ENCODE measurements at places on chromosomes 12 and 14.

DNA sequence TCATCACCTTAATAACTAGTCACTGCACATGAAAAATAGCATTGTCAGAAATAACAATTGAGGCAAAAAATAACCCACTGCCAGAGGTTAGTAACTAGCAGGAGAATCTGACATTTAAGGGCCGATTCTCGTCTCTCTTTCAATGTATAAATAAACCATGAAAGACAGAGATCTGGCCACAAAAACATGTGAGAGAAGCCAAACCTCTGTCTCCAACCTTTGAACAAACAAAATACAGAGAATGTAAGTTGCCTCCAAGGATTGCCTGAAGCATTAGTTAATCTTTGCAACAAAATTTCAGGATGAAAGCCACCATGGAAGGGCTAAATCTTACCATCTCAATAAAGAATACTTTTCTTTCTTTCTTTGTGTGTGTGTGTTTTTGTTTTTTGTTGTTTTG lies 257.4 kb upstream of the TMTC1 start:
- no peak for DNase-seq

DNA sequence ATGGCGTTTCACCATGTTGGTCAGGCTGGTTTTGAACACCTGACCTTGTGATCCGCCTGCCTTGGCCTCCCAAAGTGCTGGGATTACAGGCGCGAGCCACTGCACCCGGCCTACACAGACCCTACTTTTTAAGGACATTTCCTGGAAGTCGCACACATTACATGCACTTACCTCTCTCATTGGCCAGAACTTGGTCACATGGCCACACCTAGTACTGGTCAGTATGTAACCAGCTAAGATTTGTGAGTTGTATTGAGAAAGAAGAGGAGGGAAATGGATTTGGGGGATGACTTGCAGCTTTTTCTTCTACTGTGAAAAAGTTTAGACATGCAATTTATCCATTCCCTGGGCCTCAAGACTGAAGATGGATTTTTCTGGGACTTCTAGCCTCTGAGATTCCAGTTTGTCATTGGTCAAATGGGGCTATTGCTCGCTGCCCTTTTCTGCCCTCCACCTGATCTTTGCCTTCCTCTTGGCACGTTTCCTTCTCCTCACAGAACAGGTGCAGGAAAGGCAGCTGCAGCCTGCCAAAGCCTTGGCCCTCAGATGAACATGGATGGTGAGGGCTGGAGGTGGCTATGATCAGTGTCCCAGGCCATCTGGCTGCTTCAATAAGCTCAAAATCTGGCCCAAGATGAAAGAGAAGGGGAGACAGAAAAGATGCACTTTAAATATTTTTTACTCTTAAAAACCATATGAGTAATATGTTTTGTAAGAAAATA lies 7.1 kb upstream of the ZDHHC22 start:
- DNase-seq = no peak

DNA sequence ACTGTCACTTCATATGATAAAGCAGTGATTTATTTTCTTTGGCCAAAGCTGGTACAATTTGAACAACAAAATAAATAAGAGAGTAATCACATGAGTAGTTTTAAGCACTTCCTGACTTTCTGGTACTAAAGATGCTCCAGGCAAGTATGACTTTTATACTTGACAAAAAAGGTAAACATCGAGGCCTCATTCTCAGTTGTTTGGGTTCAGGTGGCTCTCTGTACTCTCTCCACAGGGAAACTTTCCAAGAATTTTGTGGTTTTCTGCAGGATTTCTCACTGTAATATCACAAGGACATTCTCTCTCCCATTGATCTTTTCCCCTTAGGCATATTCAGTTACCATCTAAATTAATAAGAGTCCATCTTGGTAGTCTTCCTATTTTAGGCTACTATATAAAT lies 26.6 kb upstream of the KCNC2 start:
- no peak for DNase-seq

- DNase-seq = no peak
Observed at GRCh38 chr14:56005191-56006053, 112.8 kb upstream of the PELI2 start.

- no peak for DNase-seq
Observed at GRCh38 chr12:76173756-76174155, 89.3 kb upstream of the NAP1L1 start.

DNA sequence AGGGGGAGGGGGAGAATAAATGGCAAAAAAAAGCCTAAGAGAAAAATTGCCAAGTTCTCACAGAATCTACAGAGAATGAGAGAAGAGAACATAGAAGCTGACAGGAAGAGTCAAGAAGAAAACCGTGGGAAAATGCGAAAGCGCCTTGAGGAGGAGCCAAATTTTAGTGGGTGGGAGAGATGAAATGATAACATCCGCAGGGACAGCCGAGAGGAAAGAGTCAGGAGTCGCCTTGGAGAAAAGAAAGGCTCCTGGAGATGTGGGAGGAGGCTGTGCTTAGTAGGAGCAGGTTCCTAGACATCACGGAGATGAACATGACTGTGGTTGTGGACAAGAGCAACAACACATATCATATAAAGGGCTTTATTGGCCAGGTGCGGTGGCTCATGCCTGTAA lies 49.4 kb downstream of the PHLDA1 start:
- no peak for DNase-seq

DNA sequence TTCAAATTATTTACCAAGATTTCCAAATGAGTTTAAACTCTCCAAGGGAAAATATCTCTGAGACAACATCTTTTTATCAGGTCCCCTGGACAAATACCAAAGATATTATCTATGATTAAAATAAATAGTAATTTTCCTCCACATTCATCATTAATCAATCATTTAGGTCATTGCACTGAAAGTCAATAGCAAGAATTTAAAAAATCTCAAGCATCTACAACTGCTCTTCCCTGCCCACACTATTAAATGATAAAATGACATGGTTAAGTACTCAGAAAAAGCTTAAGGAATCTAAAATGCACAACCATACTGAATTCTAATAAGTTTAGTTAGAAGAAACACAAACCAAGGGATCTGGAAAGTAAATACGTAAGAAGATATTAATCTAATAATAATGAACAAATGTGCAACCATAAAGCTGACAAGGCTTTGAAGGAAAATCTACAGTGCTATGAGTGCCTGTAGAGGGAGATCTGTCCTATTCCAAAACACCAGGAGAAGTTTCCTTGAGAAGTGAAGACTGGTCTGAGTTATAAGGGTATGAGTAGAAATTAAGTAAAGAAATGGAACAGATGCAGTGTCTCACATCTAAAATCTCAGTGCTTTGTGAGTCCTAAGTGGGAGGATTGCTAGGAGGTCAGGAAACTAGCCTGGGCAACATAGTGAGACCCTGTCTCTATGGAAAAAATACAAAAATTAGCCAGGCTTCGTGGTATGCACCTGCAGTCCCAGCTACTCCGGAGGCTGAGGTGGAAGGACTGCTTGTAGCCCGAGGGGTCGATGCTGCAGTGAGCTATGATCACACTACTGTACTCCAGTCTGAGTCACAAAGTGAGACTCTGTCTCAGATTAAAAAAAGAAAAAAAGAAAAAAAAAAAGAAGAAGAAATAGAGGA lies 19.2 kb downstream of the INTS13 start:
- DNase-seq = no peak

- no peak for DNase-seq
Observed at GRCh38 chr14:80215756-80216581, 4.7 kb upstream of the DIO2 start.

GRCh38 chr12:123617580-123617979 lies 15.7 kb downstream of the DDX55 start:
- DNase-seq = no peak

DNA sequence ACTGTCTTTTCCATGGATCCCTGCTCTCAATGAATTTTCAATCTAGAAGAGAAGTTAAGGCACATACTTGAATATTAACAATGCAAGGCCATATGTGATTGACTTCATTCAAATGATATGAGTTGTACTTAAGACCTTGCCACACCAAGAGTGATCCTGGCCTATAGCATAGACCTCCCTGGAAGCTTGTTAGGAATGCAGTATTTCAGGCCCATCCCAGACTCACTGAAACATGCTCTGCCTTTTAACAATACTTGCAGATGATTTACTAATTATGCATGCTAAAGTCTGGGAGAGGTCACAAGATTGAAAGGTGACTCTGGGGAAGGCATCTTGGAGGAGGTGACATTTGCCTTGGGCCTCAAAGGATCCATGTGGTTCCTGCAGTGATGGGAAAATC lies 43.2 kb downstream of the RFX4 start:
- no peak for DNase-seq

- no peak for DNase-seq
Observed at GRCh38 chr12:98260276-98260675, 255.1 kb upstream of the TMPO start.

DNA sequence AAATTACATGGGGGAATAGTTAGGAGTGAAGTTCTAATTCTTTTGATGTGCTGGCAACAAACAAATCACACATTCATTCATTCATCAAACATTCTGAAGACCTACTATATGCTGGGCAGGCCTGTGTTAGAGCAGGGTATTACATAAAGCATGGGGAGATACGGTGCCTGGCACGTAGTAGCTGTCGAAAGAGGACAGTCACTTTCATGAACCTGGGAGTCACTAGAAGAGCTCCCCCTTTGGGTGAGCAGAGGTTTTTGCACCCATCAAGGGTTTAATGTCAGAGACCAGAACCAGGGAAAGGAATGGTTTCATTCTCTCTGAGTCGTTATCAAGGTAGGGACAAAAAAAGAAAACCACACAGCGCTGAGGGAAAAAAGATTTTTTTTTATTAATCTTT lies 10.0 kb downstream of the LHX5 start:
- no peak for DNase-seq

- DNase-seq = no peak
Observed at GRCh38 chr12:100932571-100932970, 138.0 kb downstream of the ANO4 start.

- no peak for DNase-seq
Observed at GRCh38 chr12:118418385-118419057, 42.2 kb downstream of the SUDS3 start.

DNA sequence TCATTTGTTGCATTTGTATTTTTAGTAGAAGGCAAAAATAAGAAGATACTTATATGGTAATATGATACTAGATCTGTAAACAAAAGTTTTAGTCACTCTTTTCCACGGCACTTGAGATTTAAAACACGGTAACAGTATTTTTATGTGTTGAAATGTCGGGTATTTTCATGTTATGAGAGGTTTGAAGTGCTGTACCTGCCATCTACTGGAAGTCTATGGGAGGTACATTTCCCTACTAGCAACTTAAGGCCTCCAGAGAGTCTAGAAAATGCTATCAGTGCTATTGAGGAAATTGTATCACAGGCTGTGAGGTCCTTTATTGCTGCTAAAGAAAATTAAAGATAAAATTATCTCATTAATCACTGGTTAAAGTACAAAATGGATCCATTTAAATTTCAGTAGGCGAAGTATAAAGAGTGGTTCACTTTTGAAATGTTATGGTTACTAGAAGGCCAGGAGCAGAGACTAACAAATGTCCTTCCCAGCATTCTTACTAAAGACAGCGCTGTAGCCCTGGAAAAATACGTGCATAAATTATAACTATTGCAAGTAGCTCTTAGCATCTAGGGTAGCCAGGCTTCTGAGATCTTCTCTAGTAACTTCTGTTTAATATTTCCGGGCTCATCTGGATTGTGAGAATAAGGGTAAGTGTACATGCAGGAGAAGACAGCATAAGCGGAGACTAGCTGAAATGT lies 77.6 kb upstream of the PRKD1 start:
- DNase-seq = no peak

- DNase-seq = no peak
Observed at GRCh38 chr12:32698285-32698684, 19.2 kb downstream of the DNM1L start.

DNA sequence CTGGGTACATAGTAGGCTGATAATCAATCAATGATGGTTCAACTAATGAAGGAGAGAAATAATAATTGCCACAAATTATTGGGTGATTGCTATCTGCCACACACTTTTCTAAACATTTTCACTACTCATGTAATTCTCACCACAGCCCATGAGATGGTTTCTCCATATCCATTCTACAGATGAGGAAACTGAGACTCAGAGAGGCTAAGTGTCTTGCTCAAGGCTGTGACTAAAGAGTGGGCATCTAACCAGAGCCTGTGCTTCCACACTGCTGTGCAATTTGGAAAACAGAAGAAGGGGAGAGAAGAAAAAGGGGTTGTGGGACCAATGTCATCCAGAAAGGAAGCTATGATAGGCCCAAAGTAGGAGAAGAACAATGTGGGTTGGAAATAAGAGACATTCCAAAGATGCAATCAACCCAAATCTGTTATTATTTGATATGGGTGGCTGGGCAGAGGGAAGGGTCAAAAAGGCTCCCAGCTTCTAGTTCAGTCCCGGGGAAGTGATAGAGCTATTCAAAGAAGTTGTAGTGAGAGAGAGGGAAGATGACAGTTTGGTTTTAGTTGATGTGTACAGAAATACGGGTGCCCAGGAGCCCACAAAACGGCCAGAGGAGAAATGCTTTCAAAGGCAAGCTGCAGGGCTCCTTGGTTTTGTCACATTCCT lies 483 bp upstream of the NR1H4 start:
- DNase-seq = no peak

DNA sequence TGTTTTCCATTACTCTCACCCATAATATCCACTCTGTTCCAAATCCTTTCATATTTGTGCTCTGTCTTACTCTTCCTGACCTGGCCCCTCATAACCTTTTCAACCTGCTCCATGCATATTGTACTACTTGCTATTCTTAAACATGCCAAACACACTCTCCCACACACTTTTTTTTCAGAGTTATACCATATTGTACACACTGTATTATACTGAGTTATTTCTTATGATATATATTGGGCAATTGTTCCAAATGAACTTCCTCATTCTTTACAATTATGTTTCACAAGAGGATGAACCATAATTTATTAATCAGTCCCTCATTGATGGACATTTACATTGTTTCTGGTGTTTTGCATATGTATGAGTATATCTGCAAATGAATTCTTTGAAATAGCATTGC lies 18.5 kb downstream of the ATL1 start:
- DNase-seq = no peak

DNA sequence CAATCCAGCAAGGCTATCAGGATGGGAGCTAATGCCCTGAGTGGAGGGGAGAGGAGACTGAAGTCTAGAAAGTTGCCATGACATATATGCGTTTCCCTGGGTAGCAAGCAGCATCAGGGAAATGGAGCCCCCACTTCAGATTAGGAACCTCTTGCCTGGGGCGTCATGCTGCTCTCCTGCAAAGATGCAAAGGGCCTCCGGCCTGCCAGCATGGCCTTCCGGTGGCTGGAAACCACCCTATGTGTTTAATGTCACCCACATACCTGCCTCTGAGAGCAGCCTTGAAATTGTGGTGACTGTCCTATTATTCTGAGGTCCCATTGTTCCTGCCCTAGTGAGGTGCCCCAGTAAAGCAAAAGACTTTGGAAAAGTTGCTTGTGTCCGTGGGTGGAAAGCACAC lies 10.0 kb upstream of the IFI27L2 start:
- no peak for DNase-seq

DNA sequence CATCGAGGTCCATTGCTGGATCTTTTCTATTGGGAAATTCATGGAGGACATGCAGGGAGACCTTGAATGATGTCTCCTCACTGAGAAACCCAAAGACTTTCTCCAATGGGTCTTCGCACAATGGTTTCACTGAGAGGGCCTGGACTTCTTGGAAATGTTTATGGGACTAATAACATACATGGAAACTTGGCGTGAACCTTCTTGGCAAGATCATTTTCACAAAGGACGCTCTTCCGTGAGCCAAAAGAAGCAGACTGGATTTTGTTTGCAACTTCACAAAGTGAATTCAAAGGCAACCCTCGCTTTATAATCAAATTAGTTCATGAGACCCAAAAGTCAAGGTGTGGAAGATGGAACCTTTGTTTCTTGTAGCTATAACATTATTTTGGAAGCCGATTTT lies 154.4 kb downstream of the TMEM132C start:
- no peak for DNase-seq

- no peak for DNase-seq
Observed at GRCh38 chr14:61598980-61599379, 96.3 kb upstream of the HIF1A start.
